ENCODE measurements at places on chromosomes 16 and 17.

DNA sequence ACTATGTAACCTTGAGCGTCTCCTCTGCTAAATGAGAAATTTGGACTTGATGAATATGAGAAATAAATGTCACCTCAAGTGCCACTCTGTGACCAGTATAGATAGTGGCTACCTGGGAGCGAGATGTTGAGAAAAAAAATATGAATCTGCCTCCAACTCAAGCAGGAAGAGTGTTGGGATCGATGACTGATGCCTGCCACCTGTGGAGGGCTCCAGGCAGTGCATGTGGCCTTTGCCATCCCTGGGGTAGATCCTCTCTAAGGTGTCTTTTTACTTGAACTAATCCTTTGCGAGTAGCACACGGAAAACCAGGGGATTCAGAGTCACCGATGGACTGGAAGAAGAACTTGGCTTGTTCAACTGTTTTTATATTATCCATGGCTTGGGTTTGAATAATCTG, 9.4 kb downstream of the CCDC182 start:
- no peak for DNase-seq

DNA sequence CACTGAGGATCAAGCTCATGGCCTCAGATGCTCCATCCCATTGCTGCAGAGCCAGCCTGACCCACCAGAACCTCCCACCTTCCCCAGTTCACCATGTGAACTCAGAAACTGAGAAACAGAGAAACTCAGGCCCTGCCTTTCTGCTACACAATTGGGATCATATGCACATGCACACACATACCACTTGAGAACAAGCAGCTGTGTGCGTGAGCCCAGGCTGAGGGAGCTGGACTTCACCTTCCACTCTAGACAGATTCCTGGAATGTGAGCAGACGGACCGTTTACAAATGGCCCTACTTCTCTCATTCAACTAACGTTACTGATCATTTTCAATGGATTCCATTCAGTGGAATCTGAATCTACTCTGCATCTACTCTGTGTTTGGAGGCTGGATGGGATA, 1.7 kb upstream of the SPEM2 start:
- no peak for DNase-seq

GRCh38 chr16:15880434-15881308, 7.7 kb downstream of the CEP20 start:
- no peak for DNase-seq

GRCh38 chr16:55585631-55586030, 19.1 kb downstream of the CAPNS2 start:
- no peak for DNase-seq

DNA sequence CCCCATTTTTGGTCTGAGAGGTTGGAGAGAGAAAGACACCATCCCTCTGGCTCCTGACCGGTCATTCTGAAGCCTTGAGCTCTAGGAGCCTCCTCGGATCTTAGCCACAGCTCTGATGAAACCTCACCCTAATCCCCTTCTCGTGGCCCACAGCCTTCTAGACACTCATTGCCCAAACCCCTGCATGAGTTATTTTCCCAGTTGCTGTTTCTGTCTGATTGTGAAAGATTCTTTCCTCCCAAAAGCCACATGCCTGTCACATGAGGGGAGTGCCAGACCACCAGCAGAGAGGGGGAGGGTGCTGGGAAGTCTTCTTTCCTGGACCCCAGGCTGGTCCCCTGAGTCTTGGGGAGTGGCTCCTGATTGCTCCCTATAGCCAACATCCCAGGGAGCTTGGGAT, 17.6 kb upstream of the ABR start:
- no peak for DNase-seq

Data from stimulated activated CD8-positive, alpha-beta memory T cell treated with anti-CD3 and anti-CD28 coated beads, Interleukin-4, amount 100 ng/mL, for 24 hours (primary cell).